D341Med (cell line): ENCODE measurements at places on chromosomes 3 and 15.

DNA sequence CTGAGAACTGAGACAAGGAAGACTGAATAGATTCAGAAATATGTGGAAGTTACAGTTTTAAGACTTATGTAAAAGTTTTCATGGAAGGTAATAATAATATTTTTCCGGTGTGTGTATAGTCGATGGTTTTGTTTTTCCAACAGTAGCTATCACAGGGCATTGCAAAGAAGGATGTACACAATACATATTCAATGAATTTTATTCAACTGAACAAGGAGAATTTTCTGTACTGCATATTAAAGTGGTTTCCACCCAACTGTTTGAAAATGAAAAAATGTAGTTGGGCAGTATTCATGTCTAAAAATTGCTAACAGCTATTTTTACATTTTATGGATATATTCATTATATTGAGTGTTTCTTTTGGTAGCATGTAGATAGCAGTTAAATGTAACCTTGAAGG, 350.3 kb upstream of the ATP10A start:
- no peak for DNase-seq

DNA sequence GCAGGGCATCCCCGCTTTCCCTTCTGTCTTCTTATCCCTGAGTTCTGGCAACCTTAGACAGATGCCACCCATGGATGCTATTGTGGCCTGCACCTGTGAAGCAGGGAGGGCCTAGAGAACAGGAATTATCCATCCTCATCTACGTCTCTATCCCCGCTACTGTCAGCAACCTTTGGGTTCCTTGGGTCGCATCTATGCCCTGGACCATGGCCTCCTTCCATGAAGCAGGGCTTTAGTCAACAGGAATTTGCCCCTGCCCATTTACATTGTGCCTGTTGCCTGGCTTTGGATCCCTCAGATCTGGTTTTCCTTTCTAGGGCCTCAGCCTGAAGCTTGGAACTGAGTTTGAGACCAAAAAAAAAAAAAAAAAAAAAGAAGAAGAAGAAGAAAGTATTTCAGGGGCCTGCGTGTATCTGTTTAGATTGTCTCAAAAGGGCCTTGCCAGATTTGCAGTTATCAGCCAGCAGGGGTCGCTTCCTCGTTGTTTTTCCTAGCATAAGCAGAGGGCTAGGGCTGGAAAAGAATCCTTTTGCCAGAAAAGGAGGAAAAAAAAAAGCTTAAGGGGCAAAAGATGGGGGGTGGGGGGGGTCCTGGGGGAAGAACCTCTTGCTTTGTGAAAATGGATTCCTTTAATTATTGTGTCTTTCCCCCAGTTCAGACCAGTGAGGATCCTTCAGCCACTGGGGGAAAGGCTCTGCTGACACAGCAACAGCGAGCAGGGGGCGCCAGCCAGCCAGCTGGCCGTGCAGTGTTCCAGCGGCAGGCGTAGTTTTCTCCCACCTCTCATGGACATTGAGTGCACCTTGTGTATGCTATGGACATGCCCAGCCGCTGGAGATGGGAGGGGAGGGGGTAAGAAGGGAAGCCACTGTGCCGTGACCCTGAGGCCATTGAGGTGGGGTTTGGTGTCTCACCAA, 65.7 kb upstream of the ALDH1L1 start:
- DNase-seq: no peak

GRCh38 chr3:63954182-63954581, 42.0 kb upstream of the SCAANT1 start:
- no peak for DNase-seq

GRCh38 chr15:47801522-47801921, 84.2 kb downstream of the SEMA6D start:
- no peak for DNase-seq

GRCh38 chr15:94323076-94323475, 91.7 kb downstream of the MCTP2 start:
- DNase-seq: no peak

DNA sequence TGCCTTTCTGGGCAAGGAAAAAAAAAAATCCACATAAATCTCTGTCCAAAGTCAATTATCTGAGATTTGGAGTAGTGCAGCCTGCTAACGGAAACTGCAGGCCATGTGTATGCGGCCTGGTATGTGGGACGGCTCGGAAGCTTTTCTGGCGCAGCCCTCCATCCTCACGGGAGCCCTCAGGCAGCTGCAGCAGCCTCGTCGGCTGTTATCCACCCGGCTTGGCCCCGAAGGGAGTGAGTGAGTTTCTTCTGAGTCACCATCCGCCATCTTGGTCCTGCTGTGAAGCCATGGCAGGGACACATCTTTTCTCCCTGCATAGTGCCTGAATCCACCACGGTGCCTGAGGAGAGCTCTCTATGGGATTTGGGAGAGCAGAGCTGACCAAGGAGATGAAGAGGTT, 62.8 kb downstream of the POLR2M start:
- DNase-seq: no peak
